ENCODE measurements at places on chromosomes 3 and 15.

DNA sequence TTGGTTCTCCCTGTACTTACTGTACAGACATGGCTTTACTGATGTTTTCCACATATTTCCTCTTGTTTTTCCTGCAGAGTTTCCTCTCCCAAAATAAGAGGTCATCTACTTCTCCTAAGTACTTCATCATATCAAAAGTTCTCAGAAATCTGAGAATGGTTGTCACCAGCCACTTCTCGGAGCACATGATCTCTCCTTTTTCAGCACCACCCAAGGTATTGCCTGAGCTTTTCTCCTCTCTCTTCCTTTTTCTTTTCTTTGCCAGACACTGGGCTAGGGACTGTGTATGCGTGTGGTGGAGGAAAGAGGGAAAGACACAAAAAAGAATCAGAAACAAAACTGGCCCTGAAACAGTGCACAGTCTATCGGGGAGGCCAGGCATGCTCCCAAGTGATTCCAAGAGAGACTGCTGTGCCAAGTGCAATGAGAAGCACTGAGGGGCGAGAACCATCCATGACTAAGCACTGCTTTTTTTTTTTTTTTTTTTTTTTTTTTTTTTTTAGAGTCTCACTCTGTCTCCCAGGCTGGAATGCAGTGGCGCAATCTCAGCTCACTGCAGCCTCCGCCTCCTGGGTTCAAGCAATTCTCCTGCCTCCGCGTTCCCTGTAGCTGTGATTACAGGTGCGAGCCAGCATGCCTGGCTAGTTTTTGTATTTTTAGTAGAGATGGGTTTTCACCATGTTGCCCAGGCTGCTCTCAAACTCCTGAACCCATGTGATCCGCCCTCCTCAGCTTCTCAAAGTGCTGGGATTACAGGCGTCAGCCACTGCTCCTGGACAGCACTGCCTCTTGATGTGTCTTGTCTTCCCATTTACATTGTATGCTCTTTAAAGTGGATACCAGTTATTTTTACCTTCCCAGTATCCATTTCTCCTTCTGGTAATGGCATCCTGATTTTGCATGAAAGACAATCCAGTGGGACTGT lies 194.0 kb upstream of the FEZF2 start:
- DNase-seq: no peak

DNA sequence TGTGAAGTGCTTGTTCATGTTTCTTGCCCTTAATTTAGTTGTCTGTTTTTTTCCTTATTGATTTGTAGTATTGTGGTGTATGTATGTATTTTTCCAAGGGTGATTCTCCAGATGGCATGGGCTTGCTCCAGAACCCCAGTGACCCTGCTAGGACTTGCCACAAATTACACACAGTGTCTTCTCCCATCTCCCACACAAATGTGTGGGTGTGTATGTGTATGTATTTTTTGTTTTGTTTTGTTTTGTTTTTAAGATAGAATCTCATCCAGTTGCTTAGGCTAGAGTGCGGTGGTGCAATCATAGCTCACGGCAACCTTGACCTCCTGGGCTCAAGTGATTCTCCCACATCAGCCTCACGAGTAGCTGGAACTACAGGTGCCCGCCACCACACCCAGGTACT lies 36.2 kb upstream of the ARID3B start:
- DNase-seq: no peak

- DNase-seq: no peak
Measured at GRCh38 chr15:90336705-90337141, 15.4 kb upstream of the ZNF774 start.

DNA sequence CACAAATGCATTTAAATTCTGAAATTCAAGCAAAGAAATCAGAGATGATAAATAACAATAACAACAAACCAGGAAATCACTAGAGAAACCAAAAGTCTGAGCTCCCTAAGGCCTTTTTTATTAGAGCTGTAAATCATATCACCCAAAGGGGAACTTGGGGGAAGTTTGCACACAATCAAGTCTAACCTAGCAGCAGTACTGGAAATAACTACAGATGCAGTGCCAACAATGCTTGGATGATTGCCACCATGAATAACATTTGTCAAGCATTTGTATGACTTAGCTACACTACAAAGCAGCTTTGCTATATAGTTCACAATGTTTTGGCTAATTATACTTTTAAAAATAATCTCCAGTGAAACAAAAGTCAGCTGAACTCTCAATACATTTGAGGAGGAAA lies 27.8 kb downstream of the SHQ1 start:
- DNase-seq: no peak

DNA sequence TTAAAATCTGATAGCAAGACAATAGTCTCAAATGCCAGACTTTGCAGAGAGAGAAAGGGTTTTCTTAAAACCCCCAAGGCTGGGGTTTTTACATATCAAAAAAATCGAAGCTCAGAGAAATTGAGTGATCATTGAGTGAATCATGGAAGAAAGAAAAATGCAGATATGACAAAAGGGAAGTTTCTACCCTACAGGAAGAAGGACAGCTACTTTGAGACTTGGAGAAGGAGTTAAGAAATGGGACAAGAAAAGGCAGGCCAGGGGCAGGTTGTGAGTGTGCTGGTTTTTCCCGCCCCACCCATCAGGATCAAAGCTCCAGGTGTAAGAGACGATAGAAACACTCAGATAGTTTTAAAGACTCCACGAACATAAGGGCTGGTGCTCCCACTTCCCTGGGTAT lies 18.6 kb downstream of the TMEM158 start:
- no peak for DNase-seq

DNA sequence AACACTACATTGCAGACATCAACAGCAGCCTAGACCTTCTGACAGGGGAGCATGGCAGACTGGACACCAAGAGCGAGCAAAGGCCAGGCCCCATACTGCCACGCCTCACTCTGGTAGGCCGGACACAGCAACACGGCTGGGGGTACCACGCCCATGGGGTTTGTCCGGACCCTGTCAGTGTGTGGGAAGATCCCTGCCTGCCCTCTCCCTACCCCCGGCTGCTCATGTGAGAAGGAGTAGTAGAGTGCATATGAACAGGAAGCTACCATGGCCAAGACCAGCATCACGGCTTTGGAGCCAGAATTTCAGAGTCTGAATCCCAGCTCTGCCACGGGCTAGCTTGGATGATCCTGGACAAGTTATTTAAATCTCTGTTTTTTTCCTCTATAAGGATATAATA lies 27.9 kb downstream of the ALDH1L1 start:
- DNase-seq: no peak

DNA sequence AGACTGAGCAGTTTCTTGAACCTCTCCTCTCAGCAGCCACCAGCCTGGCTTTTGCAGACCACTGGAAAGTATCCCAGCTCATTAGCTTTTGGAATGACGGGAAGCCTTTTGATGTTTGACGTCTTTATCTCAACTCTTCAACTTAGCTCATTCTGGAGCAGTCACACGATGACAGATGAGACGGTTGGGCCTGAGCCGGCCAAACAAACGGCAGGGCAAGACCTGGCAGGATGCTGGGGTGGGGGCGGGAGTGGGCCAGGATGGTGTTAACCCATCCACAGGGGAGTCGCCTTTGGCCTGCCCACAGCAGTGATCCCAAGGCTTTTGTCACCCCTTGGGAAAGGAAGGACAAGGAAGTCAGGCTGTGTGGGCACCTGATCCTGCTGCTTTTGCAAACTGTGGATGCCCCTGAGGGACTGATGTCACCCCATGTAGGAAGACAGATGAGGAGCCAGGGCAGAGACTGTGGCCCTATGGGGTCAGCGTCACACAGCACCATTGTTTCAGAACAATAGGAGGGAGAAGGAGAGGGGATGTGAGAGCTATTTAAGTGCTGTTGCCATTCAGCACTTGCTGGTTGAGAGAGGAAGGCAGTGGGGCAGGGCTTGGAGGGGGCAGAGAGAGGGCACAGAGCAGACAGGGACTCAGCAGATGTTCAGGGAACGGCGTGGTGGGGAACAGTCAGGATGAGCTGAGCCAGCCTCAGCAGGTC lies 121.9 kb upstream of the CTDSPL start:
- DNase-seq: no peak

DNA sequence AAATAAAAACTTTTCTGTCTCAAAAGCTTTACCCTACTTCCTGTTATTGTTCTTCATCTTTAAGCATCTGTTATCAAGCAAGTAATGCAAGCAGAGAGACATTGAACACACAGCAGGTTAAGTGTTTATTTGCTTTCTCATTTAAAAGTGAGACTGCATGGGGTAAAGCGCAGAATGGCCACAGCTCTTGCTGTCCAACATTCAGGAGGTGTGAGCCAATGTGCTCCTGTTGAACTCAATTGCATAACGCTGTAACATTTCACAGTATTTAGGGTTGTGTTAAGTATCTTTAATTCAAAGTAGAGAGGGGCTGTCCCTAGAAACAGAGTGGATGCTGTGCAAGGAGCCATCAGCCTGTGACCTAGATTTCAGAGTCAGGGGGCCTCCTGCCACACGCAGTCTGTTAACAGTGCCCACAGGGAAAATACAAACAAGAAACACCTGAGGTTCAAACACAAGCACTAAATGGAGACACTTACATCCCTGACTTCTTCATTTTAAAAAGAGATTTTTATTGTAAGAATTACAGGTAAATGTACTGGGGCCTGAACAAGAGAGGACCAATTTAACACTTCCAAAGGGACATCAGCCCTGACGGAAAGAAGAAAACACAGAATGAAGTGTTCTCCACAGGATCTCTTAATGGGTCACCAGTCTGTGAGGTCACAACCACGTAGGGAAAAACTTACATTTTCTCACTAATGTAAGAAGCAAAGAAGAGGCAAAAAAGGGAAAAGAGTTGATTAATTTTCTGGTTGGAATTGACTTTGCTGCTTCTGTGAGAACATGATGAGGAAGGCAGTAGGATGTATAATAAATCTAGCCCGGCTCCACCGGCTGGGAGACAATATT lies 815.1 kb downstream of the VGLL3 start:
- DNase-seq: no peak

- DNase-seq: no peak
Measured at GRCh38 chr3:153414982-153415381, 253.0 kb downstream of the RAP2B start.

DNA sequence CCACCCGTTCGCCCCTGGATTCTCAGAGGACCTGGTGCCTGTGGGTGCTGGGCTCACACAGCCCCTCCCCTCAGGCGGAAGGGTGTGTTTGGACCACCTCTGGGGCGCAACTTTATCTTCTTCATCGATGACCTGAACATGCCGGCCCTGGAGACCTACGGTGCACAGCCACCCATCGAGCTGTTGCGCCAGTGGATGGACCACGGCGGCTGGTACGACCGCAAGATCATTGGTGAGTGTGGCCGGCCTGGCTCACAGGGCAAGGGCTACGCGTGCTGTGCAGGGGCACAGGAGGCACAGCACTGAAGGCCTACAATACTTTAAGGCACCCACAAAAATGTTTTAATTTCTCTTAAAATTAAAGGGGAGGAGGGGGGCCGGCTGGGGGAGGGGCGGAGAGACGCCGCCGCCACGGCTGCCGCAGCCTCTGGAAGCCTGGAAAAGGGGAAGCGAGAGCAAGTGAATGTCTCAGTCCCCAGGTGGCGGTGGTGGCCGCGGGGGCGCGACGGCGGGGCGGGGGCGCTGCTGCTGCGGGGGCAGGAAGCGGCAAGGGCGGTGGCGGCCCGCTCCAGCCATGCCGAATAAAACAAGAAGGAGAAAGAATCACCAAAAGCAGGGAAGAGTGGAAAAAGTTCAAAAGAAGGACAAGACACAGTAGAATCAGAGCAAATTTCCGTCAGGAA lies 56.8 kb downstream of the DNAH1 start:
- no peak for DNase-seq

GRCh38 chr3:33941804-33942203 lies 143.4 kb downstream of the PDCD6IP start:
- no peak for DNase-seq

DNA sequence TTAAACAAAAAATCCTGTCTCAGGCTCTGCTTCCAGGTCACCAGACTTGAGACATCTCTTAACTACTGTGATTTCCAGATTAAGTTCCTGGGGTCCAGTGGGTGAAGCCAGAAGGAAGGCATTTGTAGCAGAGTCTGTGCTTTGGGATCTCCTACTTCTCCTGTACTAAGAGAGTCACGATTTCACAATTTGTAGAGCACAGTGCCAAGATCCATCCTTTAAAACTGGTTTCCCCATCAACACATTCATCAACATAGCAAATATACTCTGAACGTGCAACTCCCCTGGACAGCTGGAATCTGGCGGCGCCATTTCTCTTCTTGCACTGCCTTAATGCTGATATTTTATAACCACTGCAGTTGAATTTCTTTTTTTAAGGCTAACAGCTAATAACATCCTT lies 33.2 kb downstream of the CDCP1 start:
- no peak for DNase-seq

GRCh38 chr15:49223536-49224274 lies 53.7 kb downstream of the GALK2 start:
- no peak for DNase-seq

- no peak for DNase-seq
Measured at GRCh38 chr3:73086071-73086494, 24.6 kb downstream of the EBLN2 start.

DNA sequence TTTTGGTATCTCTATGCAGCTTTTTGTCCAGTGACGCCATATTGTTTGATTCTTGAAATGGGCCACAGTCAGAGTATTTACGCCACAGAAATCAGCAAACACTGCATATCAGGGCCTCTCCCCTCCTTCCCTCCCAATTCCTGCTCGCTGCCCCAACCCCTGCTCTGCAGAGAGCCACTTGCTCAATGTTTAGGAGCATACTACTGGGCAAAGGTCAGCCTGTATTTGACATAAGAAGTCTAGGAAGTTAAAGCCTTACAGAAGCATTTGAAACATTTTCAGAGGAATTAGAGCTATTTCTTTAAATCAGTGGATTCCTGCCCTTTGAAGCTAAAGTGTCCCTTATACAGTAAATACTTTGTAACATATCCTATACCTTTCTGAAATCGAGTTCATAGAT lies 17.4 kb upstream of the RARB start:
- DNase-seq: no peak

DNA sequence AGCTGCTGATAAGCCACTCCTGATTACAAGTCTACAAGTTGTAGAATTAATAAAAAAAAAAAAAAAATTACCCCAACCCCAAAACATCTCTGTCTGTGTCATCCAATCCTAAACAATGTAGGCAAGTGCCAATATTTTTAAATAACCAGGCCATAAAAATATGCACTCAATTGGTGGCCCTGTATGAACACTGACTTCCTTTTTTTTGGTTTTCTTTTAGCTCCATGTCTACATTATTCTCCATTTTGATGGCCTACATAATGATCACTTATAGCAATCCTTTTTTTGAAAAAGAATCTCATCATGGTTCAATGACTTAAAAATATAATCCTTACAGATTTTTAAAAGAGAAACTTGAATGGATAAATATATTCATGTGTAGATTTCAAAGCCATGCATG lies 72.1 kb downstream of the FOXP1 start:
- no peak for DNase-seq

- DNase-seq: no peak
Measured at GRCh38 chr3:79067734-79068133, 700.1 kb downstream of the ROBO1 start.

- no peak for DNase-seq
Measured at GRCh38 chr3:20232906-20233780, 47.1 kb upstream of the SGO1 start.
